ENCODE measurements at places on chromosomes 2 and 18.

DNA sequence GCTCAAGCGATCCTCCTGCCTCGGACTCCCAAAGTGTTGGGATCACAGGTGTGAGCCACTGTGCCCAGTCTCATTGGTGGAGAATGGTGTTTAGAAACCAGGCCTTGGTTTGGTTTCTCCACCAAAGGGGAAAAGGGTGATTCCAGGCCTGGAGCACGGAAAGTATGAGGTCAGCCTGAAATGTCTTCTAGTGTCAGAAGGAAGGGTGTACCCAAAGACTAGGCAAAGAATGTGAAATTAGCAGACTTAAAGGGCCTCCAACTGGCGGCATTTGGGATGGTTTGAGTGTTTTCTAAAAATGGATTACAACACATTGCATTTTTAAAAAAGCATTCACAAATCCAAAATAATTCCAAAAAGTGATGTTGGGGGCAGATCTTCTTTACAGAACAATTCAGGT, 139.6 kb downstream of the SH3BP4 start:
- DNase-seq = no peak

GRCh38 chr18:66972681-66973080, 368.8 kb upstream of the CDH19 start:
- DNase-seq = no peak

- no peak for DNase-seq
These were observed 104.5 kb upstream of the SMIM21 start for GRCh38 chr18:75531851-75532459.

DNA sequence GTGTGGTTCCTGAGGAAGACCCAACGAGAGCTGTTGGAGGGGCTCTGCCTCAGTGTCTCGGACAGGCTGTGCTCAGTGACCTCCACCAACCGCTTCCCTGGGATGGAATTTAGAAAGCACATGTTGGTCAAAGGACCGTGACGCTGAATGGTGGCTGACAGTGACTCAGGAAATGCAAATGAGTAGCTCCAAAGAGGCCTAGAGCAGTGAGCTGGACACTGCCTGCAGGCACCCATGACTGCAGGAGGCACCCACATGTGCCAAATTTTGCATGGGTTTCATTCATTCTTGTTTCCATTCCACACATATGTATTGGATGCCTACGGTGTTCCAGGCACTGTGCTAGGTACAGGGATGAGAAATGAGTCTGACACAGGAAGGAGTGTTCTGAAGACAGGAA, 46.4 kb downstream of the ACKR3 start:
- DNase-seq = no peak

DNA sequence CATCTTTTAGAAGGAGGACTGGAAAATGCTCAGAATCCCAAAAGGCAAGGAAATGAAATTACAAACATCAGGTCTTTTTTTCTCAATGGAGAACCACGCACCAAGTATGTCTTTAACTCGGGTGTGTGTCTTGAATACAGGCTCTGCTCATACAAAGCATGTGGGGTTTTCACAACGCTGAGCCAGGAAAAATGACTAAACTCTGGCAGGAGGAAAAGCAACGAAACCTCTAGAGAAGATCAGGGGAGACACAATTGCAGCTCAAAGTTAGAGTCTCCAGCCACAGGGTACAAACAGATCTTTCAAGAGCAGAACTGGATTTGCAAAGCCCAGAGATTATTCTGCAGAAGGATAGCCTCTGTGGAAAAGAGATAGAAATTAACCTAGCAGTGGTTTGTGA, 42.8 kb upstream of the TPO start:
- DNase-seq = no peak

DNA sequence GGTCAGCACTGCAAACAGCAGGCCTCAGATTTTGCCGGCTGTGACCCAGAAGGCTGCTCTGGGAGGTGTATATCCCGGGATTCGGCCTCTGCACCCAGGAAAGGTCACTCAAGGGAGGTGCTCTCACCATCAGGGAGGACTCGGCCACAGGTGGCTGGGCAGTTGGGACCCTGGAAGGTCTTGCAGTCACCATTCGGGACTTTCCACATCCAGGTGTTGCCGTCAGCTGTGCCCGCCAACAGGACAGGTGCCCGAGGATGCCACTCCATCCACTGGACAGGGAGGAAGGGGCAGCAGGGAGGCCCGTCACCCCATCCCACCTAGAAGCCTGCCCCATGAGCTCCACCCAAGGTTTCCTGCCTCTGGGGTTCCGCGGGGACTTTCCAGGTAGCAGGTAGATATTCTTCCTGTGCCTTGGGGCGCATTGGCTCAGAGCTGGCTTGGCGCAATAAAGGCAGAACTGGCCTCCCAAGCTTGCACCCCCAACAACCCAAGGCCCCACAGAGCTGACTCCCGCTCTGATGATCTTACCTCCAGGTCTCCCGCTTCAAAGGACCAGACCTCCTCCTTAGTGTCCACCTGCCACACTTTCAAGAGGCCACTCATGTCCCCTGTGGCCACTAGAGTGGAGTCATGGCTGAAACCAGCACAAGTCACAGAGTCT, 3.5 kb downstream of the AAMP start:
- no peak for DNase-seq

DNA sequence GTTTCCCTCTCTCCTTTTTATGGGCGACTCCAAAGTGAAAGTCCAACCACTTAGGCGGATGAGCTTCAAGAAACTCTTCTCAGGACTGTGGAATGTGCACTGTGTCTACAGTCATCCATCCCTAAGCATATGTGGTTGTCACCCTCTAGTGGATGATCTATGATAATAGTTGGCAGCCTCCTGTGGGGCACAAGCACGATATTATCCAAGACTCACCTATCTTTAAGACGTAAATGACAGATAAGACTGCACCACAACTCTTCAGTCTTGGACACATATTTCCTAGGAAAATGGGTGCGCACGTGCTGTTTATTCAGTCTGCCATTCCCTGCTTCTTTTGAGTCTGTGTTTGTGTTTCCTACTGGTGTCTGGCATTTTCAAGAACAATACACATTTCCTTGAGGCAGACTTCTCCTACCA, 145.5 kb upstream of the CTAGE1 start:
- DNase-seq = no peak

DNA sequence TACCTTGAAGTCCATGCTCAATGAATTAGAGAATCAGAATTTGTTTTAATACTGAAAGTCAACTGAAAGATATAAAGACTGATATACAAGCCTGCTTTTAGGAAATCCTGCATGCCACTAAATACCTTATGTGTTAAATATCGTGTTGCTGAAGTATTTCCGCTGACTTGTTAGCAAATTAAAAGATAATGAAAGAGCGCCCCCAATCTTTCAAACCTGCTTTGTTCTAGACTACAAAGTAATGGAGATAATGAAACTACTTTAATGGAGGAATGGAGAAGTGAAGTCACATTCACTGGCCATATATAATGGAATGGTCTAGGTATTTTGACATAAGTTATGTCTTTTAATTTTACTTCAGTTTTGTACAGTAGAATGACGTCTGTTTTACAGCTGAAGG, 95.7 kb downstream of the ASXL3 start:
- no peak for DNase-seq

DNA sequence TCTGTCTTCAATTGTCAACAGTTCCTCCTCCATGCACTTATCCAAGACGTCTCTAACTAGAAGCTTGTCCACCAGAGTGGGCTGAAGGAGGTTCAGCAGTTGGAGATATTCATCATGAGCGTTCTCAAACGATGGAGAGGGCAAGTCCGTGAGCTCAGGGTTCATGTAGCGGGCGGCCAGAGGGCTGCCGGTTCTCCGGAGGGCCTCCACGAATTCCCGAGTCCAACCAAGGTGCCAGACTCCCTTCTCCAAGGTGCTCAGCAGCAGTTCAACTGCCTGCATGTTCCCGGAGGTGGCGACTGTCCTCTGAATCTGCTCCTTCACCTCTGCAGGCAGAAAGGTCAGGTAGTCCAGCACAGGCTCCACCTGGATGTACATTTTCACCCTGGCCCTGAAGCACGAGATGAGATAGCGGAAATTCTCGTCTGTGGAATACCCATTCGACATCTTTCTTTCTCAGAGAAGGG, 590 bp downstream of the IFIH1 start:
- no peak for DNase-seq

DNA sequence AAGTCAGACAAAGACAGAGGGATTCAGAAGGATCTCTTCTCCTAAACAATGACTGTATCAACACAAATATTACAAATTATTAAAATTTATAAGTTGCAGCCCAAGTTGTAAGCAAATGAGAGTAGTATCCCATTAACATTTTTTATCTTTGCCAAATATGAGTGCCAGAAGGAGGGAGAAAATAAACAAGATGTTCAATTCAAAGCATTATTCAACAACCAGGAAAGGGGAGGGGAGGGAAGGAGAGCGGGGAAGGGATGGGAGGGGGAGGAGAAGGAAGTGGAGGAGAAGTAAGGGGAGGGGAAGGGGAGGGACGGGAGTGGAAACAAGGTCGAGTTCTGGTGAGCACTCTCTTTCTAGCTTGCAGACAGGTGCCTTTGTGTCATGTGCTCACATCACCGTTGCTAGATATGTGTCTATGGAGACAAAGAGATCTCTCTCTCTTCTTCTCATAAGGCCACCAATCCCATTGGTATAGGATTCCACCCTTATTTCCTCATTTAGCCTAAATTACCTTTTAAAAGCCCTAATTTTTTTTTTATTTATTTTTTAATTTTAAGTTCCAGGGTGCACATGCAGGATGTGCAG, 679.6 kb upstream of the CHAC2 start:
- DNase-seq = no peak

DNA sequence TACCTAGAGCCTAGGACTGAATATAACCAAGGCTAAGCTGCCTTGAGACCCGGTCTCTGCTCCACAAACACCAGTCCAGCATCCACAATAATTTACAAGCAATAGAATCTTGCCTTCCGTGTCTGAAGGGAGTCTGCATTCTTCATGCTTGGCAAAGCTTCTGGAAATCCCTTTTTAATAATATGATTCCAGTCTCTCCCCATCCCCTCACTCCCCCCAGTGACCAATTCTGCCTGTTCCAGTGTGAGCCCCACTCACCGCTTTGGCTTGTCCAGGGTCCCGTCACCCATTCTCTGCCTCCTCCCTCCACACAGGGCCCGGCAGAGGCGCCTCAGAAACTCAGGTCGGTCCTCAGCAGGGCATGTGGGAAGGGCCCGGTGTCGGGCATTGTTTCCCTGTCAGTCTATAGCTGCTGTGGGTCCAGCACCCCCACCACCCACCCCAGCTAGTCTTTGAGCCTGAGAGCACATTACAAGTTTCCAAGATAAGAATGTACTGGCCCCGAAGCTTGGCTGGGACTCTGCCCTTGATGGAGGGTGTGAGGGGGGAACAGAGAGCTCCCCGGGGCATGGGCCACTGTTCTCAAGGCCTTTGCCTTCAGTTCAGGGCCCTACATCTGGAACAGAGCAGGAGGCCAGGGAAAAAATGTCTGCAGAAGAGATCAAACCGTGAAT, 129.7 kb upstream of the MYCN start:
- no peak for DNase-seq

DNA sequence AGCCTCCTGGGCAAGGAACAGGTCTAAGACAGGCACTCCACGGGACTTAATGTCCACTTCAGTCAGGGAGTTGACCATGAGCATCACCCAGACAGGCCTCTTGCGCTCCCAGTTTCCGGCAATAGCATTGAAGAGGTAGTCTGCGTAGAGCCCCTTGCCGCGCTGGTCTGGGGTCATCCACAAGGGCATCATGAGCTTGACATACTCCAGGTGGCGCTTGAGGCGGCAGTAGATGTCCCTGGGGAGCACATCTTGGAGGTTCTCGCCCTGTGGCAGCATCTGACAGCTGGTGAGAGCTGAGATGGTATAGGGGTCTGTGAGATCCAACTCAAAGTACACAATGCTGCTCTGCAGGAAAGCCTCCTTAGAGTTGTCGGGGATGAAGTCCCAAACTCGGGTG, 10.6 kb downstream of the TRABD2A start:
- no peak for DNase-seq

DNA sequence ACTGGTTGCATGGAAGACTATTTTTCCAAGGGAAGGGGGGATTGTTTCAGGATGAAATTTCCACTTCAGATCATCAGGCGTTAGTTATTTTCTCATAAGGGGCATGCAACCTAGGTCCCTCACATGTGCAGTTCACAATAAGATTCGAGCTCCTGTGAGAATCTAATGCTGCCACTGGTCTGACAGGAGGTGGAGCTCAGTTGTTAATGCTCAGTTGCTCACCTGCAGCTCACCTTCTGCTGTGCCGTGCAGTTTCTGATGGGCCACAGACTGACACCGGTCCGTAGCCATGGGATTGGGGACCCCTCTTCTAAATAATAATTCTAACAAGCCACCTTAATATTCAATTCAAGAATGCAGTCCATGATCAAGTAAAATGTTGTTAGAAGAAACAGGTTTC, 34.9 kb downstream of the PLCL1 start:
- no peak for DNase-seq

- no peak for DNase-seq
These were observed 43.7 kb downstream of the TGIF1 start for GRCh38 chr18:3493501-3494244.

GRCh38 chr2:69955029-69955428, 6.4 kb downstream of the ASPRV1 start:
- DNase-seq = no peak

- DNase-seq = no peak
These were observed 137.3 kb downstream of the TWIST2 start for GRCh38 chr2:238985041-238985729.

- no peak for DNase-seq
These were observed 52.7 kb downstream of the PTGR3 start for GRCh38 chr18:75156139-75156750.

- no peak for DNase-seq
These were observed 234.7 kb downstream of the C1D start for GRCh38 chr2:67828066-67828465.

- DNase-seq = no peak
These were observed 60.7 kb downstream of the WDR7 start for GRCh38 chr18:56711708-56712445.

DNA sequence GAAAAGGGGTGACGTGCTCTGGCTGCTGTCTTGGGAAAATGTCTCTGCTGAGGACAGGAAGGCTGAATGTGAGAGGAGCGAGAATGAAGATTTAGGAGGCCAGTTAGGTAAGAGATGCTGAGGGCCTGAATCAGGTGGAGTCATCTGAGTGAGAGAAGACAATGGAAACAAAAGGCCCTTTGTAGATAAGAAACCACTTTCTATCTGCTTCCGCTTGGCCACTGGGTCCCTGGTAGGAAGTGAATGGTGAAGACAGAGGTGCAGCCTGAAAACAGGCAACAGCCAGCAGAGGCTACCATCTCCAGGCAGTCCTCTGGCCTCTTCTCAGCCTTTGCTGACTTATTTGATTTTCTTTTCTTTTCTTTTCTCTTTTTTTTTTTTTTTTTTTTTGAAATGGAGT, 374.0 kb upstream of the SLC14A2 start:
- no peak for DNase-seq

DNA sequence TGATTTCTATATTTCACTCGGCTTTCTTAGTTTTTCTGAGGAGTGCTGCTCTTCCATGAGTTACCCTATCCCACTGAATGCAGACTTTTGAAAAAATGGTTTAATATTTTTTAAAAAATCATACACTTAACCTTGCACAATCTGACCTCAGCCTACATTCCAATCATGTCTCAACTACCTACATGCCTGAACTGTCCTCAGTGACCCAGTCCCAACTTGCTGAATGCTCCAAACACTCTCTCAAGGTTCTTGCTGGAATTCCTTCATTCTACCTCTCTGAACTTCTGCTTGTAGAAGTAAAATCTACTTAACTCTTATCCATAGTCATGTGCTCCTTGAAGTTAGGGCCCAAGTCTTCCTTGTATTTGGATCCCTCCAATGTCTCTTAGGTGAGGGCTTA, 181.6 kb downstream of the XIRP2 start:
- no peak for DNase-seq

- no peak for DNase-seq
These were observed 64.5 kb downstream of the LYPD1 start for GRCh38 chr2:132605236-132606180.

Data from stimulated activated CD4-positive, alpha-beta T cell treated with anti-CD3 and anti-CD28 coated beads, Interleukin-2, amount 100 ng/mL, for 4 hours (primary cell).